Body of pancreas (tissue), 4 donors: ENCODE measurements at places on chromosomes 13 and 19. TPM values are rescaled to one million over a fixed set of nuclear protein-coding genes. Genes with fewer than 3 reads are reported as not detected.
A peak's percentile ranks its signal among the peaks of the same experiment; 100 is the strongest.

DNA sequence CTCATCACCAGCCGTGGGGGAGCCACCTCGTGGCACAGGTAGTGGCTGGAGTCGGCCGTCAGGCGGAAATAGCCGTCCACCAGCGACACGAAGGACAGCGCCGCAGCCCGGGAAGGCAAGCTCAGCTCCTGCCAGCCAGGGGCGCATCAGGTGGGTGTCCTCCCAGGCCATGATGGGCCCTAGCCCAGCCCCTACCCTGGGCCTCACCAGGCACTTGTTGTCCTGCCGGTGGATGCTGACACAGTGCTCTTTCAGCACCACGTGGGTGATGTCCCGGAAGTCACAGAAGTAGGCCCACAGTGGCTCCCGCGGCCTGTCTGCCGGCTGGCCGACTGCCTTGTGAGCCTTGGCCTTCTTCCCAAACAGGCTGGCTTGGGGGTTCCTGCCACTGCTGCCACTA, 15.7 kb downstream of the TYK2 start:
- no peak for DNase-seq
- H3K36me3 ChIP-seq: peaks cover 34% of the 10 kb centered on the region
- no peak overlapping the region for H3K27ac ChIP-seq
- no peaks in the 10 kb centered on the region for H3K27me3 ChIP-seq

DNA sequence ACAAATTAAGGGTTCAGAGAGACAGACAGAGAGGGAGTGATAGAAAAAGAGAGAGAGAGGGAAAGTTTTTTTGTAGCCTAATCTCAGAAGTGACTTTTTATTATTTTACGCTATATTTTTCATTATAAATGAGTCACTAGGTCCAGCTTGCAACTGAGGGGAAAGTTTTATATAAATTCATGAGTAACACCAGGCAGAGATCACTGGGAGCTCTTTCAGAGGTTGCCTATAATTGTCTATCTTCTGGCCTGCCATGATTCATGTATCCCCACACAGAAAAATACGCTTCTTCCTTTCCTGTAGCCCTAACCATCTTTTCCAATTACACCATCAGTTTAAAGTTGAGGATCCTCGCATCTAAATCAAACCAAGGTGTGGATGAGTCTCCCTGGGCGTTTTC, 467.9 kb downstream of the SLITRK1 start:
- H3K27ac ChIP-seq: no peak overlapping the region
- H3K4me3 ChIP-seq: no peak overlapping the region
- H3K4me1 ChIP-seq: no peaks in the 10 kb centered on the region
- no peak for DNase-seq
- no peaks in the 10 kb centered on the region for H3K36me3 ChIP-seq

DNA sequence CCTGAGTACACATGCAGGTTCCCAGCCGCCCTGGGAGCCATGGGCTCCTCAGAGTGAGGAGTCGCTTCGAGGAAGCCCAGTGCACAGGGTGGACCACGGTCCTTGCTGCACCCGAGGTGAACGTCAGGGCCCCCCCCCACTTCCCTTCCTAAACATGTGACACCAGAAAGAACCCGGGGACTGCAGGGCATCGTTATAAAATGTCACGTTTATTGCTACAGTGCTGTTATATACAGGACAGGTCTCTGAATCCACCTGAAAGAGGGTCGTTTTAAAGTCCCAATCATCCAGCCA, 3.8 kb upstream of the UQCR11 start:
- H3K4me1 ChIP-seq: peaks cover 16% of the 10 kb centered on the region
- no peaks in the 10 kb centered on the region for H3K27me3 ChIP-seq
- no peak for DNase-seq
- peaks cover 7% of the 10 kb centered on the region for H3K36me3 ChIP-seq
- H3K4me3 ChIP-seq: no peak overlapping the region
- no peak overlapping the region for H3K27ac ChIP-seq

GRCh38 chr13:40179445-40180281, 486.8 kb downstream of the FOXO1 start:
- H3K27me3 ChIP-seq: no peaks in the 10 kb centered on the region
- peak; percentile 71 for DNase-seq
- H3K27ac ChIP-seq: peak overlapping the region; percentile 90
- no peak overlapping the region for H3K4me3 ChIP-seq

DNA sequence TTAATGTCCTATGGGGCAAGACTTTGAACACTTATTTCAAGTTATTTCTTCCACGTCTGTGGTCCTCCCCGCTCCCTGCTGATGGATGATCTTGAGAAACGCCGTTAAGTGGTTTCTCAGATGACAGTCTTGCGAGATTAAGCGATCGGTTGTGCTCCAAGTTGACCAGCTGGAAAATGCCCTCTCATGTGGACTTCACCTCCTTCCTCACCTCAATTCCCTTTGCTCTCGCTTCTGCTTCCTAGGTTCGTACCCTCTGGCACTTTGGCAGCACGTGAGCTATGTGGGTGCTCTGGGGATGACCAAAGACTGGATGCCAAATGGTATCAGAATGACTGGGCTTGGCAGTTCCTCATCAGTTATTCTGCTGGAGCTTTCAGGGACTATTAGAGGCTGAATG, 480.0 kb downstream of the ZNF536 start:
- H3K36me3 ChIP-seq: no peaks in the 10 kb centered on the region
- no peak overlapping the region for H3K4me3 ChIP-seq
- no peak overlapping the region for H3K27ac ChIP-seq
- no peaks in the 10 kb centered on the region for H3K4me1 ChIP-seq
- no peaks in the 10 kb centered on the region for H3K27me3 ChIP-seq

- no peak overlapping the region for H3K4me3 ChIP-seq
- H3K4me1 ChIP-seq: no peaks in the 10 kb centered on the region
- H3K27ac ChIP-seq: no peak overlapping the region
- H3K36me3 ChIP-seq: no peaks in the 10 kb centered on the region
Observed at GRCh38 chr13:27524981-27525975, 74.9 kb upstream of the MTIF3 start.

GRCh38 chr13:75960538-75960994, 324.4 kb downstream of the LMO7 start:
- H3K4me1 ChIP-seq: no peaks in the 10 kb centered on the region
- H3K27me3 ChIP-seq: no peaks in the 10 kb centered on the region
- no peaks in the 10 kb centered on the region for H3K36me3 ChIP-seq
- DNase-seq: no peak

GRCh38 chr19:55305983-55306562, 19.1 kb downstream of the TMEM150B start:
- H3K36me3 ChIP-seq: no peaks in the 10 kb centered on the region
- H3K4me3 ChIP-seq: no peak overlapping the region
- peaks cover 10% of the 10 kb centered on the region for H3K4me1 ChIP-seq
- no peak overlapping the region for H3K27ac ChIP-seq
- H3K27me3 ChIP-seq: no peaks in the 10 kb centered on the region

DNA sequence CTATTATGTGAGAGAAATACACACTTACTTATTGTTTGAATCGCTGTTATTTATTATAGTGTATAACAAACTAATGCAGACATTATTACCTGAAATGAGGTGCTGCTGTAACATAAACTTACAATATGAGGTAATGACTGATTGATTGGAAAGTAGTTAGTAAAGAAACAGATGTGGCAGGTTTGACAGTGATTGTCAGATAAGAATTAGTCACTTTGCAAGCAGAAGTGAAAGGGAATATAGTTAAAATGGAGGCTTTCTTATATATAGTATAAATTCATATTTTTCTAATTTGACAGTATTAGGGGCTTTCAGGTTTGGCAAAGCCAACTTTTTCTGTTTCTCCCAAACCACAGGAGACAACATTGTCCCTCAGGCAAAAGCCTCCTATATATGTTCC, 20.6 kb downstream of the MIR17HG start:
- no peaks in the 10 kb centered on the region for H3K27me3 ChIP-seq
- no peak overlapping the region for H3K27ac ChIP-seq
- no peak for DNase-seq
- no peaks in the 10 kb centered on the region for H3K4me1 ChIP-seq

- no peaks in the 10 kb centered on the region for H3K27me3 ChIP-seq
- no peaks in the 10 kb centered on the region for H3K4me1 ChIP-seq
- no peak overlapping the region for H3K27ac ChIP-seq
- H3K4me3 ChIP-seq: no peak overlapping the region
- DNase-seq: no peak
Observed at GRCh38 chr19:11806354-11807098, 7.5 kb upstream of the ZNF440 start.

DNA sequence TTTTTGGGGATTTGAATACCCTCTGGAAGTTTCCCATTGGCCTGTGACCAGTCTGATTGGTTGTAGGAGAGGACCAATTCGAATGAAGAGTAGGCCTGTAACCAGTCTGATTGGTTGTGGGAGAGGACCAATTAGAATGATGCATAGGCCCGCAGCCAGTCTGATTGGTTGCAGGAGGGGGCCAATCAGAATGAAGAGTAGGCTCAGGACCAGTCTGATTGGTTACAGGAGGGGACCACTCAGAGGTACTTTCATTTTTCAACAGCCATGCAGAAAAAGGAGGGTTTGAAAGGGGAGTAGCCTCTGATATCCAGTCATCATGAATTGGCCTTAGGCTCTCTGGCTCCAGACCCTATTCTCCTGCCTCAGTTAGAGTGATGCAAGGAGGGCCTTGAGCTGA, 30.4 kb upstream of the SLC1A5 start:
- H3K4me3 ChIP-seq: no peak overlapping the region
- no peak for DNase-seq
- no peaks in the 10 kb centered on the region for H3K36me3 ChIP-seq
- peaks cover 3% of the 10 kb centered on the region for H3K4me1 ChIP-seq
- H3K27me3 ChIP-seq: no peaks in the 10 kb centered on the region

DNA sequence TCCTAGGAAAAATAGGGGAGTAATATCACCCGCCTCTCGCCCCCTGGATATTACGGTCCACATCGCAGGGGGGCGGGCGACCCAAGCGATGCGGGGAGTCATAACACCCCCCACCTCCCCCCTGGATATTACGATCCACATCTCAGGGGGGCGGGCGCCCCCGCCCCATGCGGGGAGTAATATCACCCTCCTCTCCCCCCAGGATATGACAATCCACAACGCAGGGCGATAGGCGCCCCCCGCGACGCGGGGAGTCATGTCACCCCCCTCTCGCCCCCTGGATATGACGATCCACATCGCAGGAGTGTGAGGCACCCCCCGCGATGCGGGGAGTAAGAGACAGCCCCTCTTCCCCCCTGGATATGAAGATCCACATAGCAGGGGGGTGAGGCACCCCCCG, 684.4 kb upstream of the PCDH9 start:
- H3K27me3 ChIP-seq: no peaks in the 10 kb centered on the region
- DNase-seq: no peak
- no peak overlapping the region for H3K27ac ChIP-seq
- no peak overlapping the region for H3K4me3 ChIP-seq
- no peaks in the 10 kb centered on the region for H3K4me1 ChIP-seq

DNA sequence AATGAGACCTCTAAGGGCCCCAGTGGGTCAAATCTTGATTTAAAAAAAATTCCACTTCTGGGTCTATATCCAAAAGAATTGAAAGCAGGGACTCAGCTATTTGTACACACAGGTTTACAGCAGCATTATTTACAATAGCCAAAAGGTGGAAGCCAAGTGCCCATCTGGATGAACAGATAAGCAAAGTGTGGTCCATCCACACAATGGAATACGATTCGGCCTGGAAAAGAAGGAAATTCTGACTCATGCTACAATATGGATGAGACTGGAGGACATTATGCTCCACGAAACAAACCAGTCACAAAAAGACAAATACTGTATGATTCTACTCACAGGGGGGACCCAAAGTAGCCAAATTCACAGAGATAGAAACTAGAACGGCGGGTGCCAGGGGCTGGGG, 76.7 kb downstream of the CACNA1A start:
- H3K27ac ChIP-seq: no peak overlapping the region
- no peaks in the 10 kb centered on the region for H3K36me3 ChIP-seq
- no peak overlapping the region for H3K4me3 ChIP-seq
- DNase-seq: no peak
- H3K4me1 ChIP-seq: no peaks in the 10 kb centered on the region
- no peaks in the 10 kb centered on the region for H3K27me3 ChIP-seq

DNA sequence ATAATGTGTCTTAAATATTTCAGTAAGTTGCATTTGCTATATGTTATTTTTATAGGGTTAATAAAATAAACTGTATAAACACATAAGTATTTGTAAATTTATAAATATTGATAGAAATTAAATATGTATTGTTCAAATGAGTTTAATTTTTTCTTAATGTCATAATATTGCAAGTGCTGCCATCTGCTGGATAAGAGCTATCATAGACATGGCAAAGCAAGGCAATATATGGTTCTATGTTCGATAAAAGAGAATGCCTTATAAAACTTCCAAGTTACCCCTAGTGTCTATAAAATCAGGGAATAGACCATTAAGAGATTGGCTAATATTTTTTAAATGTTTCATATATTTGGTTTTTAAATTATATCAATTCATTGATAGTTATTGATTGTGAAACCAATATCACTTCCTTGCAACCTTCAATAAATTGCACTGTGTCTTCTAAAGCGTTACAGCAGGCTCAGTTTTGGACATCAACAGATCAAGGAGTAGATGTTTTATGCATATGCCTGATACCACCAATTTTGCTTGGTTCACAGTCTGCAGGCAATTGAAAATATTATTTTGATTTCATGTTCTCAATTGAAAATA, 29.0 kb upstream of the SLITRK6 start:
- no peak overlapping the region for H3K27ac ChIP-seq
- H3K4me1 ChIP-seq: no peaks in the 10 kb centered on the region
- no peak for DNase-seq
- no peaks in the 10 kb centered on the region for H3K27me3 ChIP-seq
- H3K36me3 ChIP-seq: no peaks in the 10 kb centered on the region
- no peak overlapping the region for H3K4me3 ChIP-seq

GRCh38 chr19:18488403-18488723, 33.5 kb downstream of the ELL start:
- H3K27ac ChIP-seq: peak overlapping the region; percentile 47
- H3K4me3 ChIP-seq: no peak overlapping the region
- H3K27me3 ChIP-seq: no peaks in the 10 kb centered on the region
- peak; percentile 40 for DNase-seq
- H3K4me1 ChIP-seq: peaks cover 74% of the 10 kb centered on the region

DNA sequence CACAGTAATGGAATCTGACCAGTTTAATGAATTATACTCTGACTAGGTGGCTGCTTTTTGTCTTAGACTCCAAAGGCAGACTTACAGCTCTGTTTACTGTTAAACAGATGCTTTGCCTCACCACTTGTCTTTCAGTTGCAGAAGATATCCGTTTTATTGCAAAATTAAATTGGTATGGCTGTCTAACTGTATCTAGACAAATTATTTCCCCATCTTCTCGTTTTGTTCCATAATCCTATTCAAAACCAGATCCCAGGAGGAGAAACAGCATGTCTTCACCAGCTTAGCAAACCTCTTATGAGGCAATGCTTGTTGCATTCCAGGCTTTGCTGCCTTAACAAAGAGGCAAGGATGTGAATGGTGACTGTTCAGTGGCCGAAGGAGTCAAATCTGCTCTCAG, 215.6 kb downstream of the TDRD3 start:
- no peak overlapping the region for H3K27ac ChIP-seq
- H3K36me3 ChIP-seq: no peaks in the 10 kb centered on the region
- no peak for DNase-seq
- no peaks in the 10 kb centered on the region for H3K27me3 ChIP-seq

Gene FFAR3
- not detected for total RNA-seq

Gene KLK3
- total RNA-seq: not detected

Gene KCNK6
- 8.6 TPM for total RNA-seq

Gene PSG5
- total RNA-seq: not detected

Gene IGFL3
- not detected for total RNA-seq

Gene RASGRP4
- 4.6 TPM for total RNA-seq

Gene KLK12
- not detected for total RNA-seq

Gene CD70
- total RNA-seq: not detected

Gene ZFP14
- total RNA-seq: 4.4 TPM
